CD4-positive, alpha-beta T cell treated with Interleukin-15 for 4 hours (primary cell): ENCODE measurements at places on chromosomes 4 and X.

DNA sequence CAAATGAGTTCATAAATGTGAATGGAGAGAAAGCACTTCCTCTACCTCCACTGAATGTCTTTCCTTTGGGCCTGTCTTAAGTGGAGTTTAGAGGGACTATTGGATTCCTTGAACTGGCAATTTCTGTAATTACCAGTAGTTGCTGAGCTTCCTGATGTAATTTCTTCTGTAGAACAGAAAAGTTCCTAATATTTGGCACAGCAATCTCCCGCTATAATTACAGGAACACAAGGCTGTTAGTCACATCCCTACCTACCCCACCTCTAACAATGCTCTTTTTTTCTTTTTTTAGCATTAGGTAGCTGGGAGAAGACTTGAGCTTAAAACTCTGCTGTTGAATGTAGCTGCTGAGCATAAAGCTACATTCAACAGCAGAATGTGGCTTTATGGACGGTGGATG, 24.8 kb upstream of the RBPJ start:
- no peak for DNase-seq

GRCh38 chrX:152817078-152817764, 13.3 kb downstream of the CETN2 start:
- DNase-seq = no peak

- no peak for DNase-seq
Observed at GRCh38 chrX:41234962-41235361, 99.0 kb upstream of the DDX3X start.

DNA sequence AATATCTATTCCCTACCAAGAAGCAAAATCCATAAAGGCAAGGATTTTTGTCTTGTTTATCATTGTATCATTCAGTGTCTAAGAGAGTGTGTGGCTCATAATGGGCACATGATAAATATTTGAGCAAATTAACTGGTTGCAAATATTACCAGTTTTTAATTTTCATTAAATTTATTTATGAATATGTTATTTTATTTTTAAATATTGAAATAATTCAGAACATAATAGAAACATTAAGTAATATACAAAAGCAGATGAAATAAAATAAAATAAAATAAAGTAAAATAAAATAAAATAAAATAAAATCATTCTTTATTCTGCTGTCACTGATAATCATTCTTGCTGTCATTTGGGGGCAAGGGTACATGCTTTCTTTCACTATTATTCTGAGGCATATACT, 120.9 kb downstream of the NPFFR2 start:
- DNase-seq = no peak

DNA sequence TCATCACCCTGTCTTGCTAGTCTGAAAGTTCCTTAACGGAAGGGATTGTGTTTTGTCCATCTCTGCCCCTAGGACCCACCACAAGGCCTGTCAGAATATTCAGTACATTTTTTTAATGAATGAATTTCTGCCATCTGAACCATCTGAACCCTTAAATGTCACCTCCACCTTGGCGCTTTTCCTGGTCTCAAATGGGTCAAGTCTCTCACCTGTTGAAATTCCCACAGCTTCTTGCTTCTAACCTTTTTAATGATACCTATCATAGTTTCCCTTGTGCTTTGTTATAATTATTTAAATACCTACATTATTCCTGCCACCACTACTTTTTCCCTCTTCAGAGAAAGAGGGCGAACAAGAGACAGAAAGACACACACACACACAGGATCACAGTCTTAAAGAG, 48.0 kb downstream of the SHROOM4 start:
- no peak for DNase-seq

- no peak for DNase-seq
Observed at GRCh38 chr4:78297116-78297800, 240.1 kb downstream of the FRAS1 start.

- no peak for DNase-seq
Observed at GRCh38 chr4:176193938-176194337, 1.4 kb downstream of the SPATA4 start.

GRCh38 chrX:30283456-30284200, 25.6 kb downstream of the NR0B1 start:
- no peak for DNase-seq

GRCh38 chr4:81019006-81019405, 11.5 kb upstream of the BMP3 start:
- no peak for DNase-seq

GRCh38 chr4:153421941-153422340, 44.2 kb upstream of the TMEM131L start:
- DNase-seq = peak; percentile 8
